Kidney glomerular epithelial cell (primary cell): ENCODE measurements at places on chromosomes 3 and 15.
A peak's percentile ranks its signal among the peaks of the same experiment; 100 is the strongest.

DNA sequence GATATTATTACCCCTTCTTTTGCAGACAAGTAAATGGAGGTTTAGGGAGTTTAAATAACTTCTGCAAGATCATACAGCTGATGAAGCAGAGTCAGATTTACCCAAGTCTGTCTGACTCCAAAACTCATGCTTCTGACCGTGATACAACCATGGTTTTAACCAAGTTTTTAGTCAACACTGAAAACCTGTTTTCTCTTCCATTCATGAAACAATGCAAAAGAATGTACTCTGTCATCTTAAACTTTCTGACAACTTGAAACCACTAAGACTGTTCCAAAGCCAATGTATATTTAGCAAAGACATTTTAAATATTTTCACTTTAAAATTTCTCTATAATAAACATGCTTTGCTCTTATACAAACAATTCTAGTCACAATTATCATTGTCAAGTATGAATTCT, 77.0 kb upstream of the RBMS3 start:
- DNase-seq: no peak

GRCh38 chr15:35308802-35309201, 223.7 kb upstream of the NANOGP8 start:
- DNase-seq: no peak

- DNase-seq: peak; percentile 70
Observed at GRCh38 chr3:174949523-174949922, 90.4 kb downstream of the NAALADL2 start.

DNA sequence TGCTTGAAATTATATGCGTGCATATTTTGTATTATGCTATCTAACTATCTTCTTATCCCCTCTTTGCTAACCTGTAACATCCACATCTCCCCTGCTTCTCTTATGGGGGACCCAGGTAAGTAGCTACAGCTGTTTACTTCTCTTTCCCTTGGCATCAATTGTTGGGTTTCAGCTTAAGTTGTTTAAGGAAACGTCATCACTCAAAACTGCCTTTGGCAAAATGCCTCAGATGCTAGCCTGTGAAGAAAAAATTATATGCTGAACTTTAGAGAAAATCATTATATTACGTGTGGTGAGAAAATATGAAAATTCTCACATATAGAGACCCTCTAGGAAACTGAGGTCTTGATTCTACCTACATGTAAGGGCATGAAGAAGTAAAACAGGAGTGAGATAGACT, 447.0 kb upstream of the NECTIN3 start:
- no peak for DNase-seq

GRCh38 chr3:150925751-150926201, 20.5 kb upstream of the MINDY4B start:
- DNase-seq: no peak

GRCh38 chr3:36846406-36846805, 82.1 kb upstream of the DCLK3 start:
- DNase-seq: no peak

GRCh38 chr3:125108833-125109535, 53.2 kb upstream of the HEG1 start:
- DNase-seq: no peak

- DNase-seq: no peak
Observed at GRCh38 chr15:78037328-78037727, 40.2 kb downstream of the TBC1D2B start.
